Hair follicular keratinocyte (primary cell): ENCODE measurements at places on chromosomes 2 and 18. TPM values are rescaled to one million over a fixed set of nuclear protein-coding genes. Genes with fewer than 3 reads are reported as not detected.

The PLGLB1 gene
- 0.55 and 0.57 TPM in 2 replicates for total RNA-seq

The ZNF513 gene
- 9.4 and 15.5 TPM in 2 replicates for total RNA-seq

The SERPINB13 gene
- 2.6 and 8.0 TPM in 2 replicates for total RNA-seq

The RAB3GAP1 gene
- 39.2 and 53.3 TPM in 2 replicates for total RNA-seq

The HTR2B gene
- not detected in 2 replicates for total RNA-seq

The VAMP8 gene
- total RNA-seq: 99.9 and 101 TPM in 2 replicates

The L3MBTL4 gene
- 0.23 and 0.49 TPM in 2 replicates for total RNA-seq

The IL1R2 gene
- total RNA-seq: 12.9 and 33.0 TPM in 2 replicates

The C18orf32 gene
- 29.0 and 42.9 TPM in 2 replicates for total RNA-seq

The SPEG gene
- 13.8 and 30.5 TPM in 2 replicates for total RNA-seq

The SP110 gene
- 5.4 and 8.9 TPM in 2 replicates for total RNA-seq

The CD207 gene
- not detected in 2 replicates for total RNA-seq

The TIA1 gene
- total RNA-seq: 23.8 and 25.2 TPM in 2 replicates

The DNER gene
- total RNA-seq: 4.6 and 8.0 TPM in 2 replicates

The SLC14A1 gene
- total RNA-seq: not detected in 2 replicates

The SPATA3 gene
- not detected in 2 replicates for total RNA-seq

The AP1S3 gene
- 16.3 and 19.0 TPM in 2 replicates for total RNA-seq

The SCN3A gene
- total RNA-seq: not detected in 2 replicates

The IKZF2 gene
- 2.4 and 7.0 TPM in 2 replicates for total RNA-seq

The TMEM163 gene
- total RNA-seq: not detected in 2 replicates

The FBXO48 gene
- 0.72 and 0.78 TPM in 2 replicates for total RNA-seq

The CD8B gene
- not detected in 2 replicates for total RNA-seq

The CAPN14 gene
- 0.30 and 0.47 TPM in 2 replicates for total RNA-seq

The FBLN7 gene
- total RNA-seq: 0.23 TPM in 1 of 2 replicates, not detected in the other

The MDH1B gene
- total RNA-seq: 0.16 TPM in 1 of 2 replicates, not detected in the other

The PLGLB2 gene
- 0.23 and 4.1 TPM in 2 replicates for total RNA-seq

The PPP1R1C gene
- 8.6 and 15.3 TPM in 2 replicates for total RNA-seq

The GNLY gene
- not detected in 2 replicates for total RNA-seq

The RAMP1 gene
- 7.5 and 8.2 TPM in 2 replicates for total RNA-seq

The CDK15 gene
- total RNA-seq: 0.16 and 0.72 TPM in 2 replicates

The FAM124B gene
- not detected in 2 replicates for total RNA-seq

The NMS gene
- total RNA-seq: not detected in 2 replicates

The VWA3B gene
- 0.08 and 0.16 TPM in 2 replicates for total RNA-seq

The SP5 gene
- not detected in 2 replicates for total RNA-seq

The BCL11A gene
- total RNA-seq: 4.6 and 5.2 TPM in 2 replicates

The ZNF2 gene
- total RNA-seq: 3.2 and 3.6 TPM in 2 replicates

The CXCR2 gene
- not detected in 2 replicates for total RNA-seq

The KANSL1L gene
- total RNA-seq: 3.0 and 4.8 TPM in 2 replicates

The LYPD6 gene
- total RNA-seq: 7.0 and 9.6 TPM in 2 replicates

The SERPINB12 gene
- total RNA-seq: not detected in 2 replicates

The HOXD8 gene
- total RNA-seq: 1.2 TPM in 1 of 2 replicates, not detected in the other

The SLC38A11 gene
- not detected in 2 replicates for total RNA-seq

The NT5DC4 gene
- total RNA-seq: not detected in 2 replicates

The CCDC148 gene
- 0.19 TPM in 1 of 2 replicates, not detected in the other for total RNA-seq

The CMPK2 gene
- 0.19 and 0.39 TPM in 2 replicates for total RNA-seq

The KIF1A gene
- total RNA-seq: not detected in 2 replicates

The CFC1 gene
- total RNA-seq: not detected in 2 replicates

The PLEK gene
- not detected in 2 replicates for total RNA-seq

The DSC3 gene
- 64.9 and 106 TPM in 2 replicates for total RNA-seq

The GCKR gene
- not detected in 2 replicates for total RNA-seq

The MC5R gene
- total RNA-seq: not detected in 2 replicates

The DIPK1C gene
- not detected in 2 replicates for total RNA-seq

The NXPH2 gene
- total RNA-seq: 0.27 TPM in 1 of 2 replicates, not detected in the other

The GKN1 gene
- not detected in 2 replicates for total RNA-seq

The PJVK gene
- total RNA-seq: 0.53 and 0.62 TPM in 2 replicates

The RNU2-63P gene
- under 0.01 TPM in 1 of 2 replicates, not detected in the other for total RNA-seq

The FOXI3 gene
- total RNA-seq: not detected in 2 replicates

The FRZB gene
- 0.08 TPM in 1 of 2 replicates, not detected in the other for total RNA-seq

The MORN2 gene
- 9.6 and 16.9 TPM in 2 replicates for total RNA-seq
